ENCODE measurements at places on chromosomes 3 and 15.

DNA sequence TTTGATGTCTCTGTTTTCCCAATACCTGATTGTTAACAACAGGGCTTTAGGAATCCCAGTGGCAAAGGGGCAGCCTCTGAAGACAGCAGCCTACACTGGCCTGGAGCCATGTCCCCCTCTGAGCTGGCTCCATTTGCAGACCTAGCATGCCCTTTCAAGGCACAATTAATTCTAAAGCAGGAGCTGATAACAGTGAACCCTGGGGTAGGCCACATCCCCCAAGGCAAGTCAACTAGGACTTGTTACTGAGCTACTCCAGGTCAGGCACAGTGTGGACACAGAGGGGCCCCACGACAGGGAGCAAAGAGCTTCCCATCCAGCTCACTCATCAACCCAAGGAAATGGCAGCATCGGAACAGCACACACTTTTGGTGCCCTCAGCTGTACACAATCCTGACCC, 51.9 kb downstream of the SPSB4 start:
- DNase-seq = no peak

DNA sequence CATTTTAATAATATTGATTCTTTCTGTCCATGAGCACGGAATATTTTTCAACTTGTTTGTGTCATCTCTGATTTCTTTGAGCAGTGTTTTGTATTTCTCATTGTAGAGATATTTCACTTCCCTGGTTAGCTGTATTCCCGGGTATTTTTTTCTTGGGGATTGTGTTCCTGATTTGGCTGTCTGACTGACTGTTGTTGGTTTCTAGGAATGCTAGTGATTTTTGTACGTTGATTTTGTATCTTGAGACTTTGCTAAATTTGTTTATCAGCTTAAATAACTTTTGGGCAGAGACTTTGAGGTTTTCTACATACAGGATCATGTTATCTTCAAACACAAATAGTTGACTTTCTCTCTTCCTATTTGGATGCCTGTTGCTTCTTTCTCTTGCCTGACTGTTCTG, 418.8 kb upstream of the ALCAM start:
- no peak for DNase-seq

- no peak for DNase-seq
Observed at GRCh38 chr3:187066228-187066995, 72.9 kb downstream of the RPL39L start.

DNA sequence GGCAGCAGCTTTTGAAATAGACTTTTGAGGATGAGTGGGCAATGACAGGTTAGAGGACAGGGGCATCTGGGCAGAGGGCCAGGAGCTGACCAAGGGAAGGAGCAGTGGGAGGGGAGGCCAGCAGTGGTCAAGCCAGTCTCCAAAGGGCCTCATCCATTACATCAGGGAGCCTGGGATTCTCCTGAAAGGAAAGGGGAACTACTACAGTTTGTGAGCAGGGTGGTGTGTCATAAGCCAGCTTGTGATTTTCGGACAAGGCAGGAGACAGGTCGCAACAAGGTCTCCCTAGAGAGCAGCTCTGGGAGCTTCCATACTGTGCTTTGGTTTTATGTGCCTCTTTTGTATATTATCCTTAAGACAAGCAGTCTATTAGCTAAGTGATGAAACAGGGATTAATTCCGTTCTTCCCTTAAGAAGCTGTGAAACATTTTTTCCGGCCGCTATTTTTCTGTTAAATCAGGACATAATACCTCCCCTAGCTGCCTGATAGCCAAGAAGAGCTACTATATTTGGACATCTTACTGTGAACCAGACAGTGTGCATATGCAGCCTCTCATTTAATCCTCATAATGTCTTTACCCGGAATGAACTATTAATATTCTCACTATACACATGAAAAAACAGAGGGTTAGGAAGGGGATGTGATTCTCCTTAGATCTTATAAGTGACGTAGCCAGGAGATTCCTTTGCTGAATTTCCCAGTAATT, 46.4 kb downstream of the C2CD4B start:
- no peak for DNase-seq

GRCh38 chr3:56837196-56837955, 35.6 kb upstream of the ARHGEF3 start:
- no peak for DNase-seq

- peak; percentile 66 for DNase-seq
Observed at GRCh38 chr3:42725454-42725853, 22.9 kb upstream of the HHATL start.

DNA sequence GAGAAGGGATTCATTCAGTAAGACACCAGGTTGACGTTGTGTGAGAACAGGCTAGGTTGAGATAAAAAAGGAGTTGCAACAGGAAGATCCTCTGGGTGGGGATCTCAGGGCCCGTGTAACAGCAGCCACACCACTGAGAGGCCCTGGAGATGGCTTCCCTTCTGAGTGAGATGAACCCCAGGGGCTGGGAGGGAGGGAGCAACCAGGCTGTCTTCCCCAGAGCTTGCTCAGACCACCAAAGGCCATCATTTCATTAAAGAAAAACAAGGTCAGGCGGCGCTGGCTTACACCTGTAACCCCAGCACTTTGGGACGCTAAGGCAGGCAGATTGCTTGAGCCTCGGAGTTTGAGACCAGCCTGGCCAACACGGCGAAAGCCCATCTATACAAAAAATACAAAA, 187.7 kb downstream of the ATP10A start:
- no peak for DNase-seq

- peak; percentile 67 for DNase-seq
Observed at GRCh38 chr3:149480326-149481017, 6.0 kb downstream of the TM4SF4 start.

DNA sequence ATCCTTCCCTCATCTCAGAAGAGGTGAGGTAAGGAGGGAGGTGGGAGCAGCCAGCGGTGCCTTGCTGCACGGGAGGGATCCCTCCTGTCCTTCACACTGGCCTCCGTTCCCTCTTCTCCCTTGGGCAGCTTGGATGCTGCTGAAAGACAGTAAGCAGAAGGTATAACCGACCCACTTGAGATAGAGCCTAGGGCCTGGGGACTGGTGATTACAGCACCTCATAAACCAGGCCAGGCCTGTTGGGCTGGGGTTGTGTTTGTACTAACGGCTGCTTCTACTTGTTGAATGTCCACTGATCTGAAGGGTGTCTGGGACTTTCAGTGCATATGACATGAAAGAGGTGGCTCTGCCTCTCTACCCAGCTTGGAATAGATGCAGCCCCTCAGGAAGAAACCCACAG, 25.0 kb downstream of the SEMA6D start:
- DNase-seq = no peak

DNA sequence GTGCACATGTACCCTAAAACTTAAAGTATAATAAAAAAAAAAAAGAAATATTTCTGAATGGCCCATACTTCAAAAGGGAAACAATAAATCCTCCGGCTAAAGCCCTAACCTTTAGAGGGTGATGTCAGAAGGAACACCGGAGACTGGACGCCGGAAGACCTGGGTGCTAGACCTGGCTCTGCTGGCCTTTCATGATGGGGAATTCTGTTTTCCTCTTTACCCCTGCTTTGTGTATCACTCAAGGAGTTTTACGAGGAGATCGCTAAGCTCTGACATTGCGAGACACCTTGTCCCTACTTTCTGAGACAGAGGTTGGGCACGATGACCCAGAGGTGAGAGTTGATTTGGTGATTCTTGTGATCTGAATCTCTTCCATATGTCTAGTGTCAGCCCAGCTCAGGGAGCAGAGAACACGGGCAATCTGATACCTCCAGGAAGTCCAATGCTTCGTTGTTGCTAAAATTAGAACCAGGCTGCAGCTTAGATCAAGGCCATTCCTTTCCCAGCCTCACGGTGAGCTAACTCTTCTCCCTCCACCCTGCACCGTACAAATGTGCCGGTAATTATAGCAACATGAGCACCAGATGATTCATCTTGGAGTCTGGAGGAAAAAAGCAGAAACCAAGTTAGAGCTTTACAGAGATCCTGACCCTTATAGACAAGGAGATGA, 42.0 kb upstream of the CFAP161 start:
- no peak for DNase-seq

GRCh38 chr3:161289174-161289573, 68.1 kb downstream of the NMD3 start:
- DNase-seq = no peak

GRCh38 chr3:11611341-11611799, 32.3 kb downstream of the VGLL4 start:
- DNase-seq = no peak

Data from foreskin melanocyte (primary cell).